Activated T-helper 1 cell treated with anti-CD3 and anti-CD28 coated beads, Interleukin-12 subunit alpha, Interleukin-12 subunit beta, Interleukin-2, Interleukin-4 antibody, amounts not matched to agents 30 ng/mL and 10 ng/mL and 1 ng/mL, durations not matched to agents 14 hours and 24 hours and 36 hours (primary cell): ENCODE measurements at places on chromosomes 12 and 14. TPM values are rescaled to one million over a fixed set of nuclear protein-coding genes. Genes with fewer than 3 reads are reported as not detected.

ART4 gene
- not detected in 2 replicates for total RNA-seq

STYK1 gene
- total RNA-seq, result 0.34 TPM in 1 of 2 replicates, not detected in the other

DNA sequence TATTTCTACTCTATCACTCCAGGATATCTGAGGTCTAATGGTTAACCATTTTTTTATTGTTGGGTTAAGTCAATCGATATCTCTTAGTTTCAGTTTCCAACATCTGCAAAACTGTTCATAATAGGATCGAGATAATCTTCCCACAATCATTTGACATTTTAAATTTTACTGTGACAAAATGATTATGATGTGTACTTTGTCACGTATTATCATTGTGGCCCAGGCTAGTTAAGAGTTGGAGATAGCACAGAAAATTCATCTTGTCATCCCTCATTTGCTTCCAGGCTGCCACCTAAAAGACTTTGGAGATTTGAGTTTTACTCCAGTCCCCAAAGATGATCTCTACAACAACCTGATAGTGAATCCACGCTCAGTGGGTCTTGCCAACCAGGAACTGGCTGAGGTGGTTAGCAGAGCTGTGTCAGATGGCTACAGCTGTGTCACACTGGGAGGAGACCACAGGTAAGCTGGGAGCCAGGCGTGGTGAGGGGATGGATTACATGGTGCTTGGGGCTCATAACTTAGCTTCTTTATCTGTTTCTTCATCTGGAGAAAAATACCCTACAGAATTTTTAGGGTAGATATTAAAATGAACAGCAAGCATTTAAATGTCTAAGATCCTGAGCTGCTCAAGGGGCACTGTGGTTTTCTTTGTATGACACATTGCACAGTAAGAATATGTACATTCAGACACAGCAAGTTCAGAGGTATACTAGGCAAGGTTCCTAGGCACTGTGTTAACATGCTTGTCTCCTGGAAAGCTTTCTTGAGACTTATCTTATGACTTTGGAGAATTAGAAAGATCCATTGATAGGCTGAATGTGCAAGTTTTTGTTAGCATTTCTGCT, 22.4 kb downstream of the ARG2 start:
- peaks cover 14% of the 10 kb centered on the region for H3K36me3 ChIP-seq
- peaks cover 14% of the 10 kb centered on the region for H3K4me1 ChIP-seq
- no peak for DNase-seq
- H3K27ac ChIP-seq, result no peak overlapping the region
- H3K4me3 ChIP-seq, result no peak overlapping the region

DNA sequence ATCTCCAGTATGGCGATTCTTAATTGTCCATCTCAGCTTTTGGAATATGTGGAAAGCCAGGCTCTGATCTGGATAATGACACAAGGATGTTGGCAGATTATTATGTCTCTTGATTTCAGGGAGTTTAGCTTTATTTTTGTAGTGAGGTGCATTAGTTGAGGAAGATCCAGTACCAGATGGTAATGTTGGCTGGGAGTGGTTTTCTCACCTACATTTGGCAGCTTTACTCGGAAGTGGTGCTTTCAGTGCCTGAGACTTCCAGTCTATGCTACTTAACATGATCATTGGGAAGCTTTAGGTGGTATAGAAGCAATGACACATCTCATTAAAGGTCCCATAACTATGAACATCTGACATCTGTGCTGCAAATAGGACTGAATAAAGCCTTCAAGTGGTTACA, 7.5 kb downstream of the SLC15A5 start:
- H3K27me3 ChIP-seq, result no peaks in the 10 kb centered on the region
- no peak overlapping the region for H3K4me3 ChIP-seq
- no peak overlapping the region for H3K27ac ChIP-seq
- DNase-seq, result no peak

DNA sequence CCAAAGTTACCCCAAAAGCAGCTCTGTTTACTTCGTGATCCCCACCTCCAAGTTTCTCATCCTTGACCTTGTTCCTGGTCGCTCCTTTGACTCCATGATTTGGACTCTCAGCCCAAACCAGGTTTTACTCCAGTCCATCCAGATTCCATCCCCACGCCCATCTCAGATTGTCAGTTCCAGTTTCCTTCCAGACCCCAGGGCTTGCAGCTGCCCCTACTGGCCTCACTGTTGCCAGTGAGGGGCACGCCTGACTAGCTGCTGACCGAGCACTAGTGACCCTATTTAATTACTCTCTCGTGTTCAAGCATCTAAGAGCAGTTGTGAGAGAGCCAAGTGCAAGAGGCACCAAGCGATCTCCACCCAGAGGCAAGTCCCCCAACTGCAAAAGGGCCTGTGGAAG, 155.1 kb upstream of the FUT8 start:
- H3K36me3 ChIP-seq, result peaks cover 4% of the 10 kb centered on the region
- H3K4me1 ChIP-seq, result peaks cover 30% of the 10 kb centered on the region
- no peak for DNase-seq
- H3K27ac ChIP-seq, result no peak overlapping the region
- no peak overlapping the region for H3K4me3 ChIP-seq
- no peaks in the 10 kb centered on the region for H3K27me3 ChIP-seq

DNA sequence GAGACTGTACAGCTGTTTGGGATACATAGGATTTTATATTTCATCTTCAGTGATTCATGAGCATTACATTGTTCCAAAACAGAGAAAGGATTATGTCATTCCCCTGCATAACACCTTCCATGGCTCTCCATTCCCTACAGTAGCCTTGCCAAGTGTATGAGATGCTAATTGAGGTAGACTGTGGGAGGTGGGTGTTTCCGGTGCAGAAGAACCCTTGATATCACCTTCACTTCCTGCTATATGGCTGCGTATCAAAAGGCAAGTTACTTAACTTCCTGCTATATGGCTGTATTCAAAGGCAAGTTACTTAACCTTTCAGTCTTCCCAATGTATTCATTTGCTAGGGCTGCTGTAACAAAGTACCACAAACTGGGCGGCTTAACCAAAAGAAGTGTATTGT, 11.2 kb downstream of the FAR2 start:
- H3K36me3 ChIP-seq, result peaks cover 3% of the 10 kb centered on the region
- H3K27me3 ChIP-seq, result peaks cover 5% of the 10 kb centered on the region
- no peak for DNase-seq
- no peak overlapping the region for H3K4me3 ChIP-seq

- DNase-seq, result no peak
- H3K36me3 ChIP-seq, result no peaks in the 10 kb centered on the region
- H3K27ac ChIP-seq, result no peak overlapping the region
- H3K27me3 ChIP-seq, result no peaks in the 10 kb centered on the region
- no peaks in the 10 kb centered on the region for H3K4me1 ChIP-seq
Observed at GRCh38 chr12:108985750-108986149, 35.1 kb downstream of the SVOP start.

GRCh38 chr12:31008241-31008761, 65.4 kb upstream of the DDX11 start:
- no peak overlapping the region for H3K27ac ChIP-seq
- DNase-seq, result no peak
- H3K4me3 ChIP-seq, result no peak overlapping the region
- H3K27me3 ChIP-seq, result peaks cover 1% of the 10 kb centered on the region
- H3K36me3 ChIP-seq, result no peaks in the 10 kb centered on the region
- no peaks in the 10 kb centered on the region for H3K4me1 ChIP-seq

GRCh38 chr12:112574896-112575558, 156.3 kb downstream of the PTPN11 start:
- DNase-seq, result no peak
- no peaks in the 10 kb centered on the region for H3K36me3 ChIP-seq
- peaks cover 18% of the 10 kb centered on the region for H3K27me3 ChIP-seq
- H3K4me1 ChIP-seq, result no peaks in the 10 kb centered on the region

DNA sequence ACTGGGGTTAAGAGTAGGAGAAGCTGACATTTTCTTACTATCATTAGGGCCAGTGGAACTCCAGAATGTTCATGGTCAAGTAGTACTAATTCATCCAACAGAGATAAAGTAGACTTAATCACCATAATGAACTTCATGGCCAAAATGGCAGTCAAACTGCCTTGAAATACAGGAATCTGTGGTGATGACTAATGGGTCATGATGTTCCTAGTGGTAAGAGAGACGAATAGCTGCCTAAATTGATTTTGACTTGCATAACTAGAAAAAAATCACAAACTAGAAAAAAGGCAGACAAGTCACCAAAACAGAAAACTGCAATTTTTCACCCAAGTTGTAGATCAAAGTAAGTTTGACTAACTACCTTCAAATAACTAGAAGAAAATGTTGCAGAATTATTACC, 138.5 kb downstream of the MGAT4C start:
- no peak overlapping the region for H3K27ac ChIP-seq
- no peak for DNase-seq
- H3K4me1 ChIP-seq, result no peaks in the 10 kb centered on the region
- no peaks in the 10 kb centered on the region for H3K36me3 ChIP-seq

- H3K36me3 ChIP-seq, result peaks cover under 1% of the 10 kb centered on the region
- no peak overlapping the region for H3K27ac ChIP-seq
- no peak overlapping the region for H3K4me3 ChIP-seq
- H3K27me3 ChIP-seq, result peaks cover 13% of the 10 kb centered on the region
- no peak for DNase-seq
- peaks cover 1% of the 10 kb centered on the region for H3K4me1 ChIP-seq
Observed at GRCh38 chr14:95250140-95250769, 69.5 kb downstream of the CLMN start.

- H3K36me3 ChIP-seq, result no peaks in the 10 kb centered on the region
- H3K4me3 ChIP-seq, result no peak overlapping the region
- no peak overlapping the region for H3K27ac ChIP-seq
- peaks cover 12% of the 10 kb centered on the region for H3K27me3 ChIP-seq
- H3K4me1 ChIP-seq, result no peaks in the 10 kb centered on the region
Observed at GRCh38 chr14:31230573-31230958, 23.0 kb upstream of the HECTD1 start.

DNA sequence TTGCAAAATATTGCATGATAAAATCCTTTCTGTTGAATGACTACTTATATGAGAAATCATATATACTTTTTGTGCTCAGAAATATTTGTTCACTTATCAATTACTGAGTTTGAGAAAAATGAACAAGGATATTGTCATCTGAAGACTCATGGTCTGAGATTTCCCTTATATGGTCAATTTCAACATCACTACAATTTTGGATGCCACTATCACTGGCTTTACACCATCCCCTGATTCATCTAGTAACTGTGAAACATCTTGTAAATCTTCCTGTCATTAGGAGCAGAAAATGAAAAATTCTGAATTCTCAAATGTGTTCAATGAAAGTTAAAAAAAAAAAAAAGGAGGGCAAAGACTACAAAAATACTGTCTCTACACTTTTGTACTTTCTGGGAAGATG, 21.8 kb upstream of the GXYLT1 start:
- H3K27ac ChIP-seq, result no peak overlapping the region
- DNase-seq, result no peak
- no peaks in the 10 kb centered on the region for H3K27me3 ChIP-seq
- no peak overlapping the region for H3K4me3 ChIP-seq

- no peak for DNase-seq
- H3K4me3 ChIP-seq, result no peak overlapping the region
- H3K27ac ChIP-seq, result no peak overlapping the region
- H3K4me1 ChIP-seq, result no peaks in the 10 kb centered on the region
- no peaks in the 10 kb centered on the region for H3K36me3 ChIP-seq
Observed at GRCh38 chr12:80692114-80692513, 15.3 kb upstream of the MYF6 start.

DNA sequence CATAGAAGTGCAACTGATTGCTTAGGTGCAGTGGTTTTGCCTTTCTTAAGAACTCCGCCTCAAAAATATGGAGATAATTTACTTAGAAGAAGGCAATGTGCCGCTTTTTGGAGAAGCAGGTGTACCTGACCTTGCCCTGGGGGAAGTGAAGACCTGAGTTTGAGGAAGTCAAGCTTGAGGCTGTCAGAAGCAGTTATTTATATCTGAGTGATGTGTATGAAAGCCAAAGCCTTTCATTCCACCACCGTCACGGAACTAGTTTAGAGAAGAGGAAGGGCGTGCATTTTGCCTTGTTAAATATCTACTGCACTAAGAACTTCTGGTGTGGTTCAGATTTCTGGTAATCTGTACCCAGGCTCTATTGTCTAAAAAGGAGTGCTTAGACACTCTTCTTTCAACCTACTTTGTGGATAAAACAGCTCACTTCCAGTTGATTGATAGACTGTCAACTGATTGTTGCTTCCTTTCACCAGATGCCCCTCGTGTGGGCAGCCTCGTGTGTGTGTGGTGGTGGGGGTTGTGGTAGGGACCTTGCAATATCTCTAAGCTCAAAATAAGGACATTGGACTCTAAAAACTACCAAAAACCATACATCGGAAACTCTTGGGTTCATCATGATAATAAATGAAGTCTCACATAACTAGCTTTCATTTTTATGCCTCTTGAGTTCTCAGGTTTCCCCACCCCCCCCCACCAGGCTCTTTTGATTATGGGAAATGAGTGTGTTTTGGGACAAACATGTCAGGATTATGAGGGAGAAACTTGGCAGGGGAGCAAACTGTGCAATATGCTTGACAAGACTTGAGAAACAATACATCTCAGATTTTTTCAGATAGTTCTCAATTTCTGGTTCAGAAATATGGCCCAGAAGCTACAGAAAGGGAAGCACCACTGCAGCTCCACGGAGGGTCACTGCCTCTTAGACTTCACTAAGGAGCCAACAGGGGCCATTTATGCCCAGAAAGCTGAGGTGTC, 78.6 kb downstream of the ARF6 start:
- peaks cover 61% of the 10 kb centered on the region for H3K4me1 ChIP-seq
- H3K27me3 ChIP-seq, result no peaks in the 10 kb centered on the region
- DNase-seq, result peak; percentile 48
- H3K27ac ChIP-seq, result peak overlapping the region; percentile 99
- peak overlapping the region; percentile 83 for H3K4me3 ChIP-seq

- H3K36me3 ChIP-seq, result no peaks in the 10 kb centered on the region
- no peak for DNase-seq
- no peak overlapping the region for H3K4me3 ChIP-seq
- H3K27ac ChIP-seq, result no peak overlapping the region
- no peaks in the 10 kb centered on the region for H3K4me1 ChIP-seq
Observed at GRCh38 chr14:59347915-59348314, 117.3 kb downstream of the GPR135 start.

DNA sequence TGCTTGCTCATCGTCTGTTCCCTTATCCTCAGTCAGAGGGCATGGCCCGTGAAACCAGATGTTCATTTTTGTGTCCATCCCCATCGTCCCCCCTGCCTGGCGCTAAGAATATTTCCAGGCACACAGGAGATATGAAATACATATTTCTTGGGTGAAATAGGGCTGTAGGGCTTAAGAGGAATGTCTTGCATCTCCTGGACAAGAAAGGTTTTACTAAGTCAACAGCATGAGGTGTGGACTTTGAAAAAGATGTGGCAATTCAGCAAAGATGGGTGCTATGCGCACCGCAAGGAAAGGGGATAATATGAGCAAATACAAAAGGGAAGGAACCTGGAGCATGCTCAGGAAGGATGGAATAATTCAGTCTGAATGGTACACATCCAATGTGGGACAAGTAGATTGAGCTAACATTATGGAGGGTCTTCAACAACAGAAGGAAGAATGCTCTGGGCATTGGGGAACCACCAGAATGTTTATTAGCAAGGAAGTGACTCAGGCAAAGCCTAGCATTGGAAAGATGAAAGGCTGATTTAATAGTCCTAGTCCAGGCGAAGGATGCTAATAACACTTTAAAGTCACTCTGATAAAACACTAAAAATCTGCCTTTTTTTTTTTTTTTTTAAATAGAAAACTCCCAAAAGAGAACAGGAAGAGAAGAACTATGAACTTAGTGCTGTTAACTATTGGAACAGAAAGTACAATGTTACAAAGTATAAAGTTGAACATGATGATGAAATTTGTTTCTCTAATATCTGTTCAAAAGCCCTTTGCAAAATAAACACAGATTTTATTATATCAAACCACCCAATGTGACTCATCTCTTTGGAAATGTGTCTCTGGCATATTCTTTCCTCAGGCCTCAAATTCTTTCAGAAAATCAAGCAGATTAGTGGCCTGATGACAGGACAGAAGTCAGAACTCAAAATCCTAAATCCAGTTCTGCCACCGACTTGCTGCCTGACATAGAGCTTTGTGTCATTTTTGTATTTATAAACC, 449.5 kb downstream of the BCAT1 start:
- no peak overlapping the region for H3K4me3 ChIP-seq
- H3K27ac ChIP-seq, result no peak overlapping the region
- peaks cover 2% of the 10 kb centered on the region for H3K27me3 ChIP-seq
- H3K36me3 ChIP-seq, result no peaks in the 10 kb centered on the region
- H3K4me1 ChIP-seq, result no peaks in the 10 kb centered on the region
